Right renal cortex interstitium (tissue), 3 donors: ENCODE measurements at places on chromosomes 12 and 14.

- DNase-seq: no peak
These were observed 2.1 kb downstream of the DNAJC22 start for GRCh38 chr12:49348781-49349180.

GRCh38 chr14:90426663-90427062, 29.8 kb downstream of the CALM1 start:
- DNase-seq: no peak

- DNase-seq: no peak
These were observed 199.9 kb upstream of the RTL1 start for GRCh38 chr14:101103321-101103901.

DNA sequence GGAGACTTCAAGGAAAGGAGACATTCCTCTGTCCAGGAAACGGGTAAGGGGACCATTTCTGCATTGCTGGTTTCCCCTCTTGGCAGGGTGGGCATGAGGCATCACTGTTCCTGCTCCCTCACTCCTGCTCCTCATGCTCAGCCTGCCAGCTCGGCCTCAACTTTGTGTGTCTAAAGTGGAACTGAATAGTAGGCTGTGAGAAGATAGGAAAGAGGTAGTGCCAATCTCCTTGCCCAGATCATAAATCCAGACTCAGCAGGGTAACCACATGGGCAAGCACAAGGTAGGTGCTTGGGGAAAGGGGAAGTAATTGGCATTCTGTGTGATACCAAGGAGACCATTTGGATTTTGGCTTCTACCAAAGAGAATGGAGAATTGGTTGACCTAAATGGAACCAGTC, 2.6 kb downstream of the LTB4R start:
- DNase-seq: no peak

GRCh38 chr12:55670276-55670675, 33.6 kb downstream of the OR10P1 start:
- DNase-seq: no peak

DNA sequence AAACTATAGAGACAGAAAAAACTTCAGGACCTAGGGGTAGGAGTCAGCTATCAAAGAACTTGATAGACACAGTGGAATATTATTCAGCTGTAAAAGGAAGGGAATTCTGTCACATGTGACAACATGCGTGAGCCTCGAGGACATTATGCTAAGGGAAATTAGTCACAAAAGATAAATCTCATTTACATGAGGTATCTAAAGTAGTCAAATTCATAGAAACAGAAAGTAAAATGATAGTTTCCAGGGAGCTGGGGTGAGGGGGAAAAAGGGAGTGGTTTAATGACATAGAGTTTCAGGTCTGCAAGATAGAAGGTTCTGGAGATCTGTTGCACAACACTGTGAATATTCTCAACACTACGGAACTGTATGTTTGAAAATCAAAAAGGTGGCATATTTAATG, 50.0 kb upstream of the PRIMA1 start:
- DNase-seq: no peak

DNA sequence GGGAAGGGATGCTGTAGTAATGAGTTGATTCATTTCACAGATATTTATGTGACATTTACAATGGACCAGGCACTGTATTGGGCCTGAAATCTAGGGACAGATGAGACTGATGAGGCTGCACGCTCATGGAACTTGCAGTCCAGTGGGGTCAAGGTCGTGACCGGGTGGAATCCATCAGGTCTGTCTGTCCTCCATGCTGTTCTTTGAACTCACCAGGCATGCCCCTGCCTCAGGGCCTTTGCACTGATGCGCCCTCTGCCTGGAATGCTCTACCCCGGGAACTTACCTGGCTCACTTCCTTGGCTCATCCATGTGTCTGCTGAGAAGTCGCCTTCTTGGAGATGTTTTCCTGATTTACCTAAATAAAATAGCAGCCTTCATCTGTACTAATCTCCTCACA, 200.1 kb downstream of the VRK1 start:
- DNase-seq: no peak

- no peak for DNase-seq
These were observed 188.7 kb downstream of the ANO2 start for GRCh38 chr12:5756338-5756842.

DNA sequence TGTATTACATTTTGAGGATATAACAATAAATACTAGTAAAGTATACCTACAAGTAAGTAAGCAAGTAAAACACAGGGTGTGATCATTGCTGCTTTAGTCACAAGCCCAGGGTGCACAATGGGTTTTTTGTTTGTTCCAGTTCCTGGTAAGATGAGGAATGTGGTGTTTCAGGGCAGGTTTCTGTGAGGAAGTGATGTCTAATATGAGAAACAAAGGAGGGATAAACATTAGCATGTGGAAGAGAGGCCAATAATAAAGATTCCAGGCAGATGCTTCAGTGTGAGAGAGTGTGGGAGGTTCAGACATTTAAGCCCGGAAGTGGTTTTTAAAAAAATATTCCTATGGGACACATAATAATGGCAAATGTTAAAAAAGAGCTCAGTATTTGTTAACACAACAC, 808.1 kb upstream of the USP15 start:
- no peak for DNase-seq

DNA sequence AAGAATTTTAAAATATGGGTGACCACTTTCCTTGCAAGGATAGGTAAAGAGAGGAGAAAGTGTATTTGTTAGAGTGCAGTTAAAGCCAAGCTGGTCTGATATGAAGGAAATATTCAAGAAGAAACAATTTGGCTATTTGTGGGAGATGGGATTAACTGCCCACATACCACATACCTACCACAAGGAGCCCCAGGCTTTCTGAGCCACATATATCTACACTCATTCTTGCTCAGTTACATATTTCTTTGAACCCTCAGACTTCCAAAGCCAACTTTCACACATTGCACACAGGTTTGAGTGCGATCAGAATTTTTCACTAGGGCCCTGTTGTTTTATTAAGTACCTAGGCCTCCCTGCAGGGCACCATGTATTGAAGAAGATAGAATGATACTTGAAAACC, 330.2 kb downstream of the ZFP36L1 start:
- DNase-seq: no peak

GRCh38 chr12:57759360-57759980, 4.6 kb downstream of the MARCHF9 start:
- no peak for DNase-seq

- no peak for DNase-seq
These were observed 73.4 kb downstream of the GAS2L3 start for GRCh38 chr12:100646896-100647295.

- DNase-seq: no peak
These were observed 211.6 kb upstream of the SFSWAP start for GRCh38 chr12:131499160-131499863.

- DNase-seq: no peak
These were observed 130.7 kb upstream of the HIF1A start for GRCh38 chr14:61564618-61565091.

- DNase-seq: no peak
These were observed 56.5 kb downstream of the HCAR2 start for GRCh38 chr12:122646517-122647217.

GRCh38 chr14:100652744-100653143, 65.5 kb upstream of the BEGAIN start:
- no peak for DNase-seq

DNA sequence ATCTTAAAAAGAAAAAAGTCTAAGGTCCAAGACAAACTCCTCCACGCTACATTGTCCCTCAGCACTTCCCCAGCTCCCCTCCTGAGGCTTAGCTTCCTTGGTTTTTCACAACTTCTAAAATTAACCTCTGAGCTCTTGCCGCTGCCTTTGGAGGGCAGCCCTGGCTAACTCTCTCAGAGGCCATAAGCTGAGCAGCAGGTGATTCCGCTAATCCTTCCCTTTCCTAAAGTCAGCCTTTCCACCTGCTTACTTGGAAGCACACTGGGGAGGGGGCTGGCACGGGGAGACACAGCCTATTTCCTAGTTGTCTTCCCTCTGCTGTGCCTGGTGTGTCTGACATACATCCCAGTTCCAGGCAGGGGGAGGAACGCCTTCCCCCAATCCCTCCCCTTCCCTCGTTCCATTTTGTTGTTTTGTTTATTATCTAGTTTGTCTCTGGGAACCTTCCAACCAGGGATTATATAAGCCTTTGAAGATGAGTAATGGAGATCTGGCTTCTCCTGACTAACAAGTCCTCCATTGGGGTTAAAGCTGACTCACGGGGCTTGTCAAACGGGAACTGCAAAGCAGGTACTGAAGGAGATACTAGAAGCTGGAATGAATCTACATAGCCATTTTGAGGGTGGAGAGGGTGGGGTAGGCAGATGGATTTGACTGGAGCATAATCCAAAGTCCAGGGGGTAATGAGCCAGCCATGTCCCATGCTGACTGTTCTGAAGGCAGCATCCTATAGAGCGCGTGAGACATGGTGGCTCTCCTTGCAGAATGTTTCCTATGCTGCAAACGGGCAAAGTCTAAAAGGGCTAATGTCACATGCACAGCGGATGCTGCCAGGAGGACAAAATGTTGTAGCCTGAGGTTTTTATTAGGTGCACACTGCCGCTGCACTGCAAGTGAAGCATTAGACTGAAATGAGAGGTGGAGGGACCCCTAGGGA, 230.8 kb downstream of the FOXN3 start:
- no peak for DNase-seq

DNA sequence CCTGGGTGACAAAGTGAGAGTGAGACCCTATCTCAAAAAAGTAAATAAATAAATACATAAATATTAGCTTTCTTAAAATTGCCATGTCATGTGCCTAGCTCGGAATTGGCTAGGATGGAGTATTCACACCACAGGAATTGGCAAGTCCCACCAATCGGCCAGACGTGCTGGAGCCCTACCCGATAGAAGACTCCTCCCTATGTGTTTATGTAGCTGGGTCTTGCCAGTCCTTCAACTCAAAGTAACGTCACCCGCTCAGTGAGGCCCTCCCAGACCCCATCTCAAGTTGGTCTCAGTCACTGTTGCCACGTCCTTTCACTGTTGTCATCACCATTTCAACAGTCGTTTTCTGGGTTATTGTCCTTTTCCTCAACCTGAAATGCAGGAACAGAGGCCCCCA, 20.2 kb downstream of the VRTN start:
- no peak for DNase-seq

GRCh38 chr14:33297565-33297964, 358.9 kb downstream of the NPAS3 start:
- no peak for DNase-seq

GRCh38 chr14:97156705-97157104, 359.5 kb downstream of the VRK1 start:
- DNase-seq: no peak

- DNase-seq: no peak
These were observed 64.3 kb upstream of the RBM19 start for GRCh38 chr12:114030451-114030850.

DNA sequence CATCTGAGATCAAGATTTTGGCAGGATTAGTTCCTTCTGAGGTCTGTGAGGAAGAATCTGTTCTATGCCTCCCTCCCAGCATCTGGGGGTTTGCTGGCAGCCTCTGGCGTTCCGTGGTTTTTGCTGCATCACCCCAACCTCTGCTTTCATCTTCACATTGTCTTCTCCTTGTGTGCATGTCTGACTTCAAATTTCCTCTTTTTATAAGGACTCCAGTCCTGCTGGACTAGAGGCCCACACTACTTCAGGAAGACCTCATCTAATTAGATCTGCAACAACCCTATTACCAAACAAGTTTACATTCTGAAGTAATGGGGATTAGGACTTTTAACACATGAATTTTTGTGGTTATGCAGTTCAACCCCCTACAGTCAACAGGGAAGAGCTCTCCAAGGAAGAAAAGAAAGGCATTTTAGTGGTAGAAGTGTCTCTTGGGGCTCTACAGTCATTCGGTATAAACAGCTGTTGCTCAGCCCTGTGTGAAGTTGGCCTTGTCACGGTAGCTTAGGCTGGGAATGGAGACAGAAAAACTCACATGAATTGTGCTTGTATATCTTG, 89.7 kb downstream of the CAND1 start:
- DNase-seq: no peak

DNA sequence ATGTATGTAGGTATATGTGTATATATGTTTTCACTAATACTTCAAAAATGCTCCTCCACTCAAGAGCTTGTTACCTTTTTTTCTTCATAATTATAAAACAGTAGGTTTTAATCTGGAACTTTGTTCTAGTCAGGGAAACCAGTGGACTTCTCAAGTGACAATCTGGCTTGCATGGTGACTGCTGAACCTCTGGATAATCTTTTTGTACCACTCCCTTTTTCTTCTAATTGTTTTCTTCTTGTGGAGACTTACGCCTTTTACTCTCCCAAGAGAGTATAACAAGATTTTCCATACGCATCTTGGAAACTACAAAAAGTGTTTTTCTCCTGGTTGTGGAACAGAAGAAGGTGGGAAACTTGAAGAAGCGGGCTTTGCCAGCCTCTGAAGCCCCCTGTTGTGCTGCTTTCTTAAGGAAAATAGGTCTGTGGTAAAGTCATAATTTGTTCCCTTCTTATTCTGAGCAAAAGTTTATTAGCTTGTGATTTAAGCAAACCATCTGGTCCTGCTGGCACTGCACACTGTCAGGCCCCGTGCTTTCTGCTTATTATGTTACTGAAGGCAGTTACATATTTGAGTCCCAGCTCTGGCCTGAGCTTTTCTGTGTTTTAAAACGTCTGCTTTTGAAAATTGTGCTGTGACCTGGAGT, 291.8 kb downstream of the ERC1 start:
- DNase-seq: peak; percentile 19

- DNase-seq: no peak
These were observed 28.1 kb downstream of the CBX5 start for GRCh38 chr12:54251667-54252284.

DNA sequence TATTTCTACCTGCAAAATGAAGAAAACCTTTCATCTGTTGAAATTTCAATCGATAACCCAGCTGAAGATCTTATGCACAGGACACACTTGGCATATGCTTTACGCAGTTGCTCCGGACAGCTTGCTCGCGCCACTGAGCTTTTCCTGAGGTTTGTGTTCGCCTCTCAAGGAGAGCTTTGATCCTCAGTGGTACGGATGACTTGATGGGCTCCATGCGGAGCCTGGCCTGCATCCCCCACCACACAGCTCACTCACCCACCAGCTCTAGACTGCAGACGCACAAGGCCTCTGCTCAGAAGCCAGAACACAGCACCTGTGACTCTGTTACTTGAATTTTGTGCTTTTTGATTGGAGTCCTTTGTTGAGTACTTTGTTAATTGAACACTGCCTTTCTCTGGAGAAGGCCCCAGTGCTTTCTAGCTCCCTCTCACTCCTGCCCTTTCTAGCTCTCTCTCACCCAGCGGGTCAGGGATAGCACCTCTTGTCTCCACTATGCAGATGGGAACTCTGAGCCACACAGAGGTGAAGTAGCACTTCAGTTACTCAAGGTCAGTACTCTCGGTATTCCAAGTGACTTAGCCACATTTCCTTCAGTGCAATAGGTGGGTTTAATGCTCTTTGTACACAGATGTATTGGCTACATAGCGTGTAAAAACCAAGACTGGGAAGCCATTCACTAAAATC, 52.1 kb downstream of the TBC1D30 start:
- no peak for DNase-seq

- DNase-seq: no peak
These were observed 80.2 kb downstream of the STON2 start for GRCh38 chr14:81319946-81320345.

- no peak for DNase-seq
These were observed 14.1 kb downstream of the FBXW8 start for GRCh38 chr12:116924558-116925453.

DNA sequence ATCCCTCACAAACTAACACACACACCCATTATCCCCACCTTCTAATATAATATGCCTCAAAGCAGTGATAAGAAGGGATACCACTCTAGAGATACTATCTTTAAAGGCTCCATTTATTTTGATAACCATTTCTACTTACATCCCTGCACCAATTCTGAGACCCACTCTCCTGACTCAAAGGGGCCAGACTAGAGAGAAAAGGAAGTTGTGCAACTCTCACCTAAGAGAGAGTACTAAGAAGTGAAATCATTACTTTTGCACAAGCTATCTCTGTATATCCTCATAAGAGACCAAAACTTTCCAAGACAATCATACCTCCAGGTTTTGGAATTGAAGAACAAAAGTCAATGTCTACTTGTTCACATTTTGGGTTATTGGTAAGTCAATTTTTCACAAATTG, 45.4 kb upstream of the USP15 start:
- no peak for DNase-seq
